Activated CD4-positive, alpha-beta T cell treated with anti-CD3 and anti-CD28 coated beads for 1 hour (primary cell): ENCODE measurements at places on chromosomes 6 and 20.

DNA sequence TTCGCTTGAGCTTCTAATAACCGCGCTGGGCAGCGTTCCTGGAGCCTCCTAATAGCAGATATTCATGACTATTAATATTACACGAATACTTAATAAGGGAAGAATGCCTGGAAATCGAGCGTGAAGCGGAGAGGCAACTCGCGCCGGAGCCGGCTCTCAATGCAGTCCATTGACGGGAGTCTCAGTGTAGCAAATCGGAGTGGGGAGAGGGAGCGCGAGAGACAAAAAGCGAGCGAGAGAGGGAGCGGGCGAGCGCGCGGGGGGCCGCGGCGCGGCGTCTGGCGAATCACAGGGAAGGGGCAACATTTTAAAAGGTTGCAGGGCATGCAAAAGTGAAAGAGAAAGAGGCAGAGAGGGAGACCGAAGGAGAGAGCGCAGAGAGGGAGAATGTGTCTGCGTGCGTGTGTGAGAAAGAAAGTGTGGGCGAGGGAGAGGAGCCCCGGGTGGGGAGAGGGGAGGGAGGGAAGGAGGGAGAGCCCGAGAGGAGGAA is 2.9 kb downstream of the TFAP2A start:
- DNase-seq: no peak

GRCh38 chr6:49772285-49772684 is 14.8 kb downstream of the PGK2 start:
- DNase-seq: no peak

GRCh38 chr6:20954315-20954714 is 420.1 kb downstream of the CDKAL1 start:
- no peak for DNase-seq

DNA sequence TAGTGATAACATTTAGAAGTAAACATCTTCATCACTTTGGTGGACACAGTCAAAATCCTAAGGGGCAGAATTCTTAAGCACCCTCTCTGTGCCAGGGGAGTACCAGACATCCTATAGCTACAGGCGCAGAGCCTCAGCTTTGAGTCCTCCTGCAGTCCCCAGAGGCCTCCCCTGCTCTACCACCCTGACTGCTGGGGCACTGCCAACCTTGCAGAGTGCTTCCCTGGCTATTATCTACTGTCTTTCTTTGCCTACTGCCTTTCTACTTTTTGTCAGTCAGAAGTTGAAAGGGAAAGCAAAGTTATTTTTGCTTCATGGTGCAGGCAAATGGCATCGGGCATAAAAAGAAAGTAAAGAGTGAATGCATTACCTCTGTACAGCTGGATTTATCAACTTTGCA is 80.1 kb downstream of the AIG1 start:
- DNase-seq: no peak

GRCh38 chr20:24493181-24493580 is 23.8 kb downstream of the SYNDIG1 start:
- no peak for DNase-seq
